Keratinocyte (primary cell): ENCODE measurements at places on chromosomes 12 and 14. TPM values are rescaled to one million over a fixed set of nuclear protein-coding genes. Genes with fewer than 3 reads are reported as not detected.

- H3K27ac ChIP-seq: no peak overlapping the region
- no peak overlapping the region for H3K4me3 ChIP-seq
- no peaks in the 10 kb centered on the region for H3K4me1 ChIP-seq
- H3K27me3 ChIP-seq: no peaks in the 10 kb centered on the region
- H3K36me3 ChIP-seq: no peaks in the 10 kb centered on the region
These were observed 47.7 kb upstream of the ANP32D start for GRCh38 chr12:48424644-48425043.

DNA sequence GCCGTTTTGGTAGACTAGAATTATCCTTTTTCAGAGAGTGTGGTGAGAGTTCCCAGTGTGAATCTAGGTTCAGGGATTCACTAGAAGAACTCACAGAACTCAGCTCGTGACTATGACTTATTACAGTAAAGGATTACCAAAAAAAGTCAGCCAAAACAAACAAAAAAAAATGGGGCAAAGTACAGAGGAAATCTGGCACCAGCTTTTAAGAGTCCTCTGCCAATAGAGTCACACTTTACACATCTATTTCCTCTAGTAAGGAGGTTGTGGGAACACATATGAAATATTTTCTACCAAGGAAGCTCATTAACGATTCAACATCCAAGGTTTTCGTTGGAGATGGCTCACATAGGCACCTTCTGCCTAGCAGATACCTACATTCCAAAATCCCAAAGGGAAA, 28.2 kb downstream of the TSPAN19 start:
- H3K27ac ChIP-seq: no peak overlapping the region
- H3K36me3 ChIP-seq: no peaks in the 10 kb centered on the region
- H3K4me1 ChIP-seq: no peaks in the 10 kb centered on the region

DNA sequence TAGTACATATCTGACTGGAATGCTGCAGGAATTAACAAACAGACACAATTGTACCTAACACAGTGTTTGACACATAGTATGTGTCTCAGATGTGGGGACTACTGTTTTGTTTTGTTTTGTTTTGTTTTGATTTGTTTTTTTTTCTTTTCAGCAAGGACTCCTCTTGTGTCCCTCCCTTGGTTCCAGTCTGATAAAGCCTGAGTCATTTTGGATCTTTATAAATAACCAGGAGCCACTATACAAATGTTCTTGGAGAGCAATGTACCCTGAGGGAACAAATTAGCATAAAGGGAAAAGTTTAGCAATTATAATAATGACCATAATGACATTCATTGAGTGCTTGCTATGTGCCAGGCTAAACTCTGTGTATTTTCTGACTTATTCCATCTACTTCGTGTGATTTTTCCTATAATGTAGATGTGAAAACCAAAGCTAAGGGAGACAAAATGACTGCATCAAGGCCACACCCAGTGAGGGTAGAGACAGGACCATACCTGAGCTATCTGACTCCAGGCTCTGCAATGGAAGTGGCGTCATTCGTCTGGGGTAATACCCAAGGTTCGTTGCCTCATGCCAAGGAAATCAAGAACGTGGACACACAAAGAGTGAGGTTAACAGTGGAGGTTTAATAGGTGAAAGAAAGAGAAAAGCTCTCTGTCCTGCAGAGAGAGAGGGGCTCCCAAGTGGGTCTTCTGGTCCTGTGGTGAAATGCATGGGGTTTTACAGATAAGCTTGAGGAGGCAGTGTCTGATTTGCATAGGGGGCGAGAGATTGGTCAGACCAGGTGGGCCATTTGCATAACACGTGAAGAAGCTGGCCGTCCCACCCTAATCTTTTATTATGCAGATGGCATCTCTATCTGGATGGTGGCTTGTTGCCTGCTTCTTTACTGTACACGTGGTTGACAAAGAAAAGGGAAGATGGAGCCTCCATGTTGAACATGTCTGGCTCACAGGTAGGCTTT, 285.5 kb upstream of the SFSWAP start:
- no peak overlapping the region for H3K4me3 ChIP-seq
- no peaks in the 10 kb centered on the region for H3K4me1 ChIP-seq
- no peak for DNase-seq
- no peaks in the 10 kb centered on the region for H3K27me3 ChIP-seq
- H3K27ac ChIP-seq: no peak overlapping the region
- H3K36me3 ChIP-seq: no peaks in the 10 kb centered on the region

- H3K36me3 ChIP-seq: peaks cover 57% of the 10 kb centered on the region
- H3K27ac ChIP-seq: no peak overlapping the region
- no peak for DNase-seq
- H3K27me3 ChIP-seq: no peaks in the 10 kb centered on the region
These were observed 18.6 kb downstream of the ISCA2 start for GRCh38 chr14:74511966-74512830.

DNA sequence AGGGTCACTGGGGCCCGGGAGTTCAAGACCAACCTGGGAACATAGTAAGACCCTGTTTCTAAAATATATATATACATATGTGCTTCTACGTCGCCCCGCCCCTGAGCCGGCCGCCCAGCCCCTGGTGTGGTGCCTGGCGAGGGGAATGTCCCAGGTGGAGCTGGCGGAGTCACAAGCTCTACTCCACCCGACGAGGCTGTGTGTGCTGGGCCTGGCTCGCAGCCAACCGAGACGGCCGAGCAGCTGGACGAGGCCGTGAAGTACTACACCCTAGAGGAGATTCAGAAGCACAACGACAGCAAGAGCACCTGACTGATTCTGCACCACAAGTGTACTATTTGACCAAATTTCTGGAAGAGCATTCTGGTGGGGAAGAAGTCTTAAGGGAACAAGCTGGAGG, 22.1 kb upstream of the ITPK1 start:
- no peak overlapping the region for H3K27ac ChIP-seq
- no peaks in the 10 kb centered on the region for H3K36me3 ChIP-seq
- no peak for DNase-seq
- H3K27me3 ChIP-seq: no peaks in the 10 kb centered on the region
- no peak overlapping the region for H3K4me3 ChIP-seq
- peaks cover 10% of the 10 kb centered on the region for H3K4me1 ChIP-seq

DNA sequence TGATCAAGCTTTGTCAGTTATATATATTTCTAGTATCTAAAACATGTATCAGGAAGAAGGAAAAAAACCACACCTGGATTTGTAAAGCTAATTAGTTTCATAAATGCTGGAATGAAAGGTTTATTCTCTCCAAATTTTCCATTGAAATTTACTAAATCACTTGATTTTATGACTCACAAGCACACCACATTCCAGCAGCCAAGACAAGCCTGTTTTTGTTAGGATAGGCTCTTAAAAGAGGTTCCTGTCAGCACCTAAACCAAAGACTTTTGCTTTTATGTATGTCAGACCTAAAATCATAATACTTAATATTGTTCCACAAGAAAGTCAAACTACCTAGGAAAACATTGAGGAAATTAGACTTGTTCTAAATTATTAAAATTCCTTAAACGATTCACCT, 85.3 kb upstream of the PAWR start:
- peak; percentile 11 for DNase-seq
- H3K27ac ChIP-seq: peak overlapping the region; percentile 55
- no peaks in the 10 kb centered on the region for H3K27me3 ChIP-seq

DNA sequence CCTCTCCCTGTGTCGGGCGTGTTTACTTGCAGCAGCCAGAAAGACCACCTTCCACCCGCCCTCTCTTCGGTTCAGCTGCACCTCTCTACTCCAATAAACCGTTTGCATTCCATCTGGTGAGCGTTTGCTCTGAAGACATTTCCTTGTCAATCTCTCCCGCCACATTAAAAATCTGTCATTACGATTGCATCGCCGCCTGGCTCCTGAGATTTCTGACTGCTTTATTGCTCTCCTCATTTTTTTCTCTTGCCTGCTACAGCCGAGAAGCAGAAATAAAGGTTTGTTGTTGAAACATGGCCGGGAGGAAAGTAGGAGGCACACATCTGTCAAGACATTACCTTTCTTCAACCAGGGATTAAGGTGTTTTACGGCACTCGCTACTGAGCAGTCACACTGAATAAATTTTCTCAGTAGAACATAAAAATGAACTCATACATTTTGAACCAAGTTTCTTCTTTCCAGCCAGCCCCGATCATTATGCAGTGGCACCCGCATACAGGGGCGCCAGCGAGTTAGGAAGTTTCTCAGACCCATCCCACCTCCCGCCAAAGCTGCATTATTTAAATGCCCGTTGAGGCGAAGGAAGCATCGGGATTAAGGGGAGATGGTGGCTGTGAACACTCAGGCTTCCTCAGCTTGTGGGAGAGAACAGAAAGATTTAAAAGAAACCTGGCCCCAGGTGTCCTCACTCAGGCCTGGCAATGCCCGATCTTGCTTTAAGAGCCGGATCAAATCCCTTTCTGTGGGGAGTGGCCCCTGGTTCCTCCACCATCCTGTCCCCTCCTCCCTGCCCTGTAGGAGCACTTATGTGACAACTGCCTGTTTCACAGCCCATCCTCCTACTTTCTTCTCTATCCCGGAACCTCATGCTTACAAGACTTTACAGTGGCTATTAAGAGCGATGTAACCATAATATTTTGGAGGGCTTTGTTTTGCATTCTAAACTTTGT, 1108.9 kb downstream of the BCL11B start:
- DNase-seq: no peak
- no peaks in the 10 kb centered on the region for H3K27me3 ChIP-seq
- H3K36me3 ChIP-seq: no peaks in the 10 kb centered on the region
- H3K4me1 ChIP-seq: peaks cover 14% of the 10 kb centered on the region
- no peak overlapping the region for H3K27ac ChIP-seq

DNA sequence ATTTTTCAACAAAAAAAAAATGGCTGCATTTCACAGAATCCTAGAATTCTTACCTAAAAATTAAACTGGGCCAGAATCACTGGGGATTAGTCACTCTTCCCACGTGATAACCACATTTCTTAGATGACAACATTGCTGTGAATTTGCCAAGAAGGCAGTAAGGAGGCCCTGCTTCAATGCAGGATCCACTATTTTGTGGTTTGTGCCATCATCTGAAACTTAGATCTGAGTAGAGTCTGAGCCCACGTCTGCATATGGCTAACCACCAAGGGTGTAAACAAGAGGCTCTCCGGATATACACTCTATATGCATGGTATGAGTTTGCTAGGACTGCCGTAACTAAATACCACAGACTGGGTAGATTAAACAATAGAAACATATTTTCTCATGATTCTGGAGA, 24.4 kb upstream of the TBX5 start:
- H3K27me3 ChIP-seq: no peaks in the 10 kb centered on the region
- no peaks in the 10 kb centered on the region for H3K4me1 ChIP-seq
- H3K4me3 ChIP-seq: no peak overlapping the region
- DNase-seq: no peak
- no peak overlapping the region for H3K27ac ChIP-seq

GRCh38 chr14:78007160-78007559, 163.0 kb upstream of the NRXN3 start:
- H3K4me3 ChIP-seq: no peak overlapping the region
- no peak overlapping the region for H3K27ac ChIP-seq
- H3K27me3 ChIP-seq: no peaks in the 10 kb centered on the region

GRCh38 chr12:92389466-92389865, 243.8 kb upstream of the BTG1 start:
- H3K4me3 ChIP-seq: no peak overlapping the region
- H3K36me3 ChIP-seq: no peaks in the 10 kb centered on the region
- H3K4me1 ChIP-seq: no peaks in the 10 kb centered on the region
- no peak overlapping the region for H3K27ac ChIP-seq
- no peaks in the 10 kb centered on the region for H3K27me3 ChIP-seq

DNA sequence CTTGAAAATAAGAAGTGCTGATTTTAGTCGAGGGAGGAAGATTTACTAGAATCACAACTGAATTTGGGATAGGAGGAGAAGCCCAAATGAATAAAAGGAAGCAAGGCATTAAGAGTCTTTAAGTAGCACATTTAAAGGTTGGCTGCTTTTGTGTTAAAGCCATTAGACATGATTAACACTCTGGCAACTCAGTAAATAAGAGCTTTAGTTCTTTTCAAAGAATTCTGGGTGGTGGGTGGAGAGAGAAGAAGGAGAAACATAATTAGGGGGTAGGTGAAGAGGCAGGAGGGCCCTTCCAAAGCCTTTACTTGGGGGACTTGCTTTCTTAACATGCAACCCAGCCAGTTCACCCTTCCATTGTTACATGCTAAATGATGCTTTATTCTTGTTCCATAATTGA, 284.6 kb upstream of the SEL1L start:
- no peaks in the 10 kb centered on the region for H3K27me3 ChIP-seq
- no peak overlapping the region for H3K4me3 ChIP-seq
- no peak for DNase-seq

GRCh38 chr12:123237646-123238329, 4.6 kb downstream of the MTRFR start:
- H3K4me1 ChIP-seq: peaks cover 29% of the 10 kb centered on the region
- H3K27ac ChIP-seq: peak overlapping the region; percentile 39
- H3K27me3 ChIP-seq: no peaks in the 10 kb centered on the region
- peak; percentile 53 for DNase-seq
- H3K36me3 ChIP-seq: peaks cover 10% of the 10 kb centered on the region

- no peak for DNase-seq
- H3K36me3 ChIP-seq: no peaks in the 10 kb centered on the region
- no peak overlapping the region for H3K4me3 ChIP-seq
These were observed 246.3 kb downstream of the NTF3 start for GRCh38 chr12:5678176-5678575.

- H3K27ac ChIP-seq: no peak overlapping the region
- no peaks in the 10 kb centered on the region for H3K4me1 ChIP-seq
- H3K27me3 ChIP-seq: no peaks in the 10 kb centered on the region
- no peak overlapping the region for H3K4me3 ChIP-seq
- peaks cover 13% of the 10 kb centered on the region for H3K36me3 ChIP-seq
These were observed 45.0 kb downstream of the TRAFD1 start for GRCh38 chr12:112170376-112170775.

DNA sequence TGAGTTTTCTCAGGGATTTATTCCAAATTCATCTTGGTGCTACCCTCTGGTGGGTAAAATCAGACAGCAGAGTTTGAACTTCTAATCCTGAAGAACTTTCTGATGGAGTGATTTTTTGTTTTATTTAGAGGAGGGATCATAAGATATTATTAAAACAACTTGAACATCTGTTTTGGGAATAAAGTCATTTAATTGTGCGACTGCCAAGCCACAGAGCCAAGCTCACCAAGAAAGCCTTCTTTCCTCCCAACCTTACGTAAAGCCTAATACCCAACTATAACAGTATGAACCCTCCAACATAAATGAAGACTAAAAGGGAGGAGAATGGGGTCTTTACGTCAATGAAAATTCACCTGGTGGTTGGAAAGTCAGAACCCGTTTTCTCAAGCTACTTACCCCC, 205.5 kb upstream of the IGF1 start:
- DNase-seq: no peak
- H3K4me1 ChIP-seq: no peaks in the 10 kb centered on the region
- no peaks in the 10 kb centered on the region for H3K27me3 ChIP-seq
- H3K4me3 ChIP-seq: no peak overlapping the region
- no peak overlapping the region for H3K27ac ChIP-seq
- no peaks in the 10 kb centered on the region for H3K36me3 ChIP-seq

- DNase-seq: peak; percentile 38
- no peaks in the 10 kb centered on the region for H3K36me3 ChIP-seq
- H3K27ac ChIP-seq: peak overlapping the region; percentile 65
- H3K27me3 ChIP-seq: no peaks in the 10 kb centered on the region
- peaks cover 38% of the 10 kb centered on the region for H3K4me1 ChIP-seq
- H3K4me3 ChIP-seq: peak overlapping the region; percentile 8
These were observed 24.6 kb upstream of the MGP start for GRCh38 chr12:14910090-14910915.

Gene PLBD1
- 3.6 to 13.4 TPM (median 7.2 TPM) in 3 replicates for polyA plus RNA-seq

Gene DACT1
- polyA plus RNA-seq: 0.10 to 0.19 TPM (median 0.18 TPM) in 3 replicates

Gene NEMP1
- 7.4 to 18.6 TPM (median 11.2 TPM) in 3 replicates for polyA plus RNA-seq

Gene PTPRQ
- 0.01 to 0.08 TPM in 2 of 3 replicates, not detected in the other for polyA plus RNA-seq

Gene C12orf54
- polyA plus RNA-seq: 3.3 to 5.3 TPM (median 4.3 TPM) in 3 replicates

Gene CLEC4E
- polyA plus RNA-seq: not detected in 3 replicates

Gene CAPZA3
- polyA plus RNA-seq: 0.05 TPM in 2 of 3 replicates, not detected in the other

Gene STON2
- 82.3 to 103 TPM (median 103 TPM) in 3 replicates for polyA plus RNA-seq

Gene IPO8
- polyA plus RNA-seq: 9.9 to 18.8 TPM (median 12.7 TPM) in 3 replicates

Gene ACACB
- polyA plus RNA-seq: 0.54 to 2.1 TPM (median 1.3 TPM) in 3 replicates

Gene SIX6
- polyA plus RNA-seq: not detected in 3 replicates
